ENCODE measurements at places on chromosomes 1 and 21.

GRCh38 chr1:53621144-53621543 lies 117.8 kb downstream of the GLIS1 start:
- no peak for DNase-seq

GRCh38 chr1:212432272-212432660 lies 454 bp upstream of the NENF start:
- DNase-seq: no peak

GRCh38 chr1:203244776-203245175 lies 15.3 kb upstream of the CHIT1 start:
- no peak for DNase-seq

- no peak for DNase-seq
Measured at GRCh38 chr1:166907763-166908162, 31.7 kb upstream of the TADA1 start.

Measured in anterior cingulate cortex (tissue), 58 donors.